ENCODE measurements at places on chromosomes 11 and 22.

DNA sequence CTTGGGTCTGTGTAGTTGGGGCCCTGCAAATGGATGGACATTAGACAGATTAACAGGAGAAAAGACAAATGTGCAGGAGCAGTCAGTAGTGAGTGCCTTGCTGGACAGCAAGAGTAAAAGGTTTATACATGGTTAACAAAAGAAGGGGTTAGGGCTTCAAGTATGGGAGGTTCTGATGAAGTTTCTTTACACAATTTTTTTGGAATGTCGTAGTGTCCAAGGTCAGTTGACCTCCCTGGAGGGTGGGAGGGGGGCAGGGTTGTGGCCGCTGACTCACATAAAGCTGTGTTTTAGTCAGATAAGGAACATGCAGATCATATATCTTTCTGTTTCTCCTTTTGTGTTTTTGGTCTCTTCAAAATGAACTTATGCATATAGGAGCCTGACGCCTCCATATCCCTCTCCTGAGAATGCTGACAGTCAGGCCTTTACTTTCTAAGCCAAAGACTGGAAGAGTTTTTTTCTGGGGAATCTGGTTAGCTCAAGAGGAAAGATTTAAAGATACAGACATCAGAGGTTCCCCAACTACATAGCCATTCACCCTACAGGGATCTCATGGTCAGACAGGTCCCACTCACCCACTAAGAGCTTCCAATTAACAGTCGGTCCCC, 134.3 kb downstream of the NECTIN1 start:
- no peak for DNase-seq

DNA sequence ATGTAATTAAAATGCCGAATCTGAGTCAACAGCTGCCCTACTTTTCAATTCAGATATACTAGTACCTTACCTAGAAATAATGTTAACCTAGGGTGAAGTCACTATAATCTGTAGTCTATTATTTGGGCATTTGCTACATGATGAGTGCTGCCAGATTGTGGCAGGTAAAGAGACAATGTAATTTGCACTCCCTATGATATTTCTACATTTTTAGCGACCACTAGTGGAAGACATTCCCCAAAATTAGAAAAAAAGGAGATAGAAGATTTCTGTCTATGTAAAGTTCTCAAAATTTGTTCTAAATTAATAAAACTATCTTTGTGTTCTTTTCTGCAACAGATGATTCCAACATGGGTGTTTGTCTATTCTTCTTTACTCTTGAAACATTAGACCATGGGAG, 14.1 kb downstream of the MS4A1 start:
- no peak for DNase-seq

- DNase-seq: no peak
Measured at GRCh38 chr11:24575392-24575791, 78.5 kb downstream of the LUZP2 start.

GRCh38 chr11:77386178-77386577, 84.7 kb upstream of the GDPD4 start:
- DNase-seq: no peak

DNA sequence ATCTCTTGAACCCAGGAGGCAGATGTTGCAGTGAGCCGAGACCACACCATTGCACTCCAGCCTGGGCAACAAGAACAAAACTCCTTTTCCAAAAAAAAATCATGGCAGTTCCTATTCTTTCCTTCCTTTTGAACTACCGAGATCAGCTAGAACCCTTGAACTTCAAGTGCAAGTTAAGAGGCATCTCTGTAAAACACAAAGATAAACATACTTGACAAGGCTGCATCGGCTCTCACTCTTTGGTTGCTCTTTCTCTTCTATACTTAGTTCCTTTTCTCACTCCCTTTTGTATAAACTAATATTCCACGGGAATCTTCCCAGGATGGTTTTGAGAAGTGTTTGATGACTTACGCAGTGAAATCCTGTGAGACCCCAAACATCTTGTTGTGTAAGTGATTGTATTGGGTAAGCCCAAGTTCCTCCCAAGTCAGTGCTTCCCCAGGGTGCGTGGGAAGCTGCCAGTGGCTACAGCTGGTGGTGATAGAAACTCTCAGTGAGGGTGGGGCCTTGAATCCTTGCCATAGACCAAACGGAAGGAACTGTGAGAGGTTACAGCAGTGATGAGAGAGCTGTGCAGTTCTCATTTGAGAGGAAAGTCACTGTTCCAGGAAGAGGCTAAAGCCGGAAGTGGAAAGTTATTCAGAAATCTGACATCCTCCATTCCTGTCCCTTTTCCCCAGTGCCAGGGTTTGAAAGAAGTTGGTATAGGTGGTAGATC, 24.1 kb upstream of the CDC42EP2 start:
- DNase-seq: peak; percentile 97

DNA sequence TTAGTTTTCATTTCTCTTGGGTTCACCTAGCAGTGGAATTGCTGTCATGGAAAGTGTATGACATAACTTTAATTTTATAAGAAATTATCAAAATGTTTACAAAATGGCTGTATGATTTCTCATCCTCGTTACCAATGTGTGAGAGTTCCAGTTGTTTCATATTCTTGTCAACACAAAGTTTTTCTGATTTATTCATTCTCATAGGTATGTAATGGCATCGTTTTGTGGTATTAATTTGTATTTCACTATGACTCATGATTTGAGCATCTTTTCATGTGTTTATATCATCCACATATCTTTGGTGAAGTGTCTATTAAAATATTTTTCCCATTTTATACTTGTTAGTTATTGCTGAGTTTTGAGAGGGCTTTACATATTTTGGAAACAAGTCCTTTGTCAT, 5.5 kb downstream of the FAM111B start:
- DNase-seq: no peak

DNA sequence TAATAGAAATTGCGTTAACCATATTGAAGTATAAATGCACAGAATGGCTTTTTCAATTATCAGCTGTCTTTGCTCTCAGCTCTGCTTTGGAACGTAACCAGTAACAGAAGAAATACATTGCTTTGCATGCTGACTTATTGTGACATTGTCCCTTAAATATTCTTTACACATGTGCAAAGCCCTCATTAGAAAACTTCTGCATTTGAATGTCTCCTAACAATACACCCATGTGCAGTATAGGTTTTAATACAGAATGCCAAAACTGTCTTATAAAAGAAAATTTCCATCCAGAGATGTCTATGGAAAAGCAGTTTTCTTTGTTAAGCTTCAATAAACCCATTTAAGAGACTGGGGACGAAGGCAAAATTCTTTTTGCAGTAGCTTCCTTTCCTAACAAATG, 560.3 kb upstream of the CHORDC1 start:
- DNase-seq: no peak

DNA sequence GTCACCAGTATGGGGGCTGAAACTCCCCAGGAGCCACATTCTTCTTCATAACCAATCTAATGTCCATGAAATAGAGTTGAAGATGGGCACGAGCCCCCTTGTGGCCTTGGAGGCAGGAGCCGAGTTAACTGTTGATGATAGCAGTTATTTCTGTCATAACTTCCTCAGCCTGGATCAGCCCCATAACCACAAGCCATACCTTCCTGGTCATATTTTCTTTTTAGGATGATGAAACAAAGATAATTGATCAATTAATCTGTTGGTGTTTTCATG, 65.0 kb upstream of the TTC12 start:
- DNase-seq: no peak

DNA sequence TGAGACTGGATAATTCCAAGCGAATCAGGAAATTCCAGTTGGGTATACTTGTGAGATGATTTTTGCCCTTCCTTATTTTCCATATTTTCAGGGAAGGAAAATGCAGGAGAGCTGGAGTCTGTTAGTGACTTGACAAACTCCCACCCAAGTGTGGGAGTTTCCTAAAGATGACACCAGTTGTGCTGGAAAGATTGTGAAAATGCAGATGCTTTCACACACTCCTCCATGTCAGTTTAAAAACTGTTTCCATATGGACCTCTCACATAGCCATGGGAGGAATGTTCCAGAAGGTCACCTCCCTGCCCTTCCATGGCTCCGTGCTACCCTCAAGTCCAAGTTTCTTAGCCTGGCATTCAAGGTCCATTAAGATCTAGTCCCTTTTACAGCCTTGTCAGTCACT, 350.7 kb upstream of the NARS2 start:
- no peak for DNase-seq

DNA sequence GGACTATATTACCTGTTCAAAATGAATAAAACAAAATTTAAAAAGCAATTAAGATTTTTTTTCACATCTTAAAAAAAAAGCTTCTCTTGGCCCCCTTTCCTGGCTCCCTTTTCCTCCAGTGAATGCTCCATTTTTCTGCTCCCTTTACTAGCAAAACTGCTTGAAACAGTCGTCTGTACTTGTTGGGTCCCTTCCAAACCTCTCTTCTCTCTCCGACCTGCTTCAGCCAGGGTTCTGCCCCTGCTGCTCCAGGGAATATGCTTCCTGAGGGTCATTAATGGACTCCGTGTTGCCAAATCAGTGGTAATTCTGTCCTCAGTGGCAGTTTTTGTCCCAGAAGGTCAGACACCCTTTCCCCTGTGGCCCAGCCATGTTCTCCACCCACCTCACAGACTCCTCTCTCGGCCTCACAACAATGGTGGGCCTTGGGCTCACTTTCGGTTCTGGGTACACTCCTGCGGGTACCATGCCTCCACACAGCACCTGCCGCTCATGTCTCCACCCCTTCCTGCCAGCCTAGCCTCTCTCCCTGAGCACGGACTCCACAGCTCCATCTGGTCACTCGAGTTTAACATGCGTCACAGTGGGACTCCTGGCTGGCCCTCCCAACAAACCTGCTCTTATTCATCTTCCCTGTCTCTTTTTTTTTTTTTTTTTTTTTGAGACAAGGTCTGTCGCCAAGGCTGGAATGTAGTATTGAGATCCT, 7.8 kb upstream of the POLR3H start:
- DNase-seq: no peak

- peak; percentile 85 for DNase-seq
Measured at GRCh38 chr11:504053-504993, 2.7 kb downstream of the RNH1 start.

GRCh38 chr11:125623064-125623463, 1.9 kb upstream of the CHEK1 start:
- no peak for DNase-seq

DNA sequence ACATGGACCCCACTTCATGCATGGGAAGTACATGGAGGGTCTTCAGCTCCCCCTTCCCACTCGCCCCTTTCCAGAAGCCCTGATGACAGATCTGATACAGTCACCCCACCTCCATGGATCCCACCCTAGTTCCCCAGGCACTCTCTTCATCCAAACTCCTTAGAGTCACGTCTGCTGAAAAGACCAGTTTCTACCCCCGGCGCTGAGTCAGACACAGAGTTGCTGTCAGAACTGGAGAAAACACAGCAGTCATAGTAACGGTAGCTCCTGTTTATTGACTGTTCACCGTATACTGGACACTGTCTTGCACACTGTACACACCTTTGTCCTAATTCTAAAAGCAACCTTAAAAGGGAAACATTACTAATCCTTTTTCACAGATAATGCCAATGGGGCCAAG, 29.1 kb downstream of the DRD2 start:
- DNase-seq: no peak

DNA sequence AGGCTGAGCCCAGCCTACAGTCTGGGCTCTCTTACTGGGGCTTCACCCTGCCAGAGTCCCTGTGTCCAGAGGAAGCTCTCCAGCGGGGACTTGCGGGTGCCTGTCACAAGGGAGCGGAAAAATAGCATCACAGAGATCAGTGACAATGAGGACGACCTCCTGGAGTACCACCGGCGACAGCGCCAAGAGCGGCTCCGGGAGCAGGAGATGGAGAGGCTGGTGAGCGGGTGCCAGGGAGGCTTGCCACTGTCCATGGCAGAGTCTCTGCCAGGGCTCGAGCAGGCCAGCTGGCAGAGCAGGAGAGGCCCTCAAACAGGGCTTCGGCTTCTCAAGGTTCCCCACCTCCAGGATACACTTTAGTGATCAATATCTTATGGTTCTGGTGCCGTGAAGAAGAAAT, 21.0 kb downstream of the PHLDB1 start:
- DNase-seq: no peak

DNA sequence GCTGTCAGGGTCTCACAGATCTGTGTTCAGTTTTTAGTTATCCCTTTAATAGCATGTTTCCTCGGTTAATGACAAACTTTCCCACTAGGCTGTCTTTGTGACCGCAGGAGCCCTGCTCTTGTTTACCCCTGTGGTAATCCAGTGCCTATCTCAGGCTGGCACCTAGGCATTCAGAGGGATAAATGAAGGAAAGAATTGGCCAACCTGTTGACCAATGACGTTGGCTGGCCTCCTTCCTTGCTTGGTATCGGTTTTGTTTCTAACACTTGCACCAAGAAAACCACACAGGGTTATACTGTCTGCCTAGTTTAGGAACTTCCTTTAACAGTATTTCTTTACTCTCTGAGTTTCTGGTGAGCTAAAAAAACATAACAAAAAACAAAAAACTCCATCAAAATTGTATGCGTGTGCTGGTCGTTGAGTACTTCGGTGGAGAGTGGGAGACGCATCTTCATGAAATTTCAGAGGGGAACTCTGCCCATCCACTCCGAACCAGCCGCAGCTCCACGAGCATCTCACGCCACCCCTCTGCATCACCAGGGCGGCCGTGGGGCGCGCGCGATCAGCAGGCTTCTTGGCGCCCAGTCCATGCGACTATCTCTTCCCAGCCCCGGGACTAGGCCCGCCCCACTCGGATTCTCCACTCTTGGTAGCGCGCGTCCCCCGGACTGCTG, 563 bp upstream of the ENDOD1 start:
- no peak for DNase-seq

- no peak for DNase-seq
Measured at GRCh38 chr11:80838153-80838552, 1397.3 kb upstream of the TENM4 start.
